ENCODE measurements at places on chromosomes 5 and 9.

- no peak for DNase-seq
Measured at GRCh38 chr5:35317586-35317985, 87.3 kb upstream of the PRLR start.

DNA sequence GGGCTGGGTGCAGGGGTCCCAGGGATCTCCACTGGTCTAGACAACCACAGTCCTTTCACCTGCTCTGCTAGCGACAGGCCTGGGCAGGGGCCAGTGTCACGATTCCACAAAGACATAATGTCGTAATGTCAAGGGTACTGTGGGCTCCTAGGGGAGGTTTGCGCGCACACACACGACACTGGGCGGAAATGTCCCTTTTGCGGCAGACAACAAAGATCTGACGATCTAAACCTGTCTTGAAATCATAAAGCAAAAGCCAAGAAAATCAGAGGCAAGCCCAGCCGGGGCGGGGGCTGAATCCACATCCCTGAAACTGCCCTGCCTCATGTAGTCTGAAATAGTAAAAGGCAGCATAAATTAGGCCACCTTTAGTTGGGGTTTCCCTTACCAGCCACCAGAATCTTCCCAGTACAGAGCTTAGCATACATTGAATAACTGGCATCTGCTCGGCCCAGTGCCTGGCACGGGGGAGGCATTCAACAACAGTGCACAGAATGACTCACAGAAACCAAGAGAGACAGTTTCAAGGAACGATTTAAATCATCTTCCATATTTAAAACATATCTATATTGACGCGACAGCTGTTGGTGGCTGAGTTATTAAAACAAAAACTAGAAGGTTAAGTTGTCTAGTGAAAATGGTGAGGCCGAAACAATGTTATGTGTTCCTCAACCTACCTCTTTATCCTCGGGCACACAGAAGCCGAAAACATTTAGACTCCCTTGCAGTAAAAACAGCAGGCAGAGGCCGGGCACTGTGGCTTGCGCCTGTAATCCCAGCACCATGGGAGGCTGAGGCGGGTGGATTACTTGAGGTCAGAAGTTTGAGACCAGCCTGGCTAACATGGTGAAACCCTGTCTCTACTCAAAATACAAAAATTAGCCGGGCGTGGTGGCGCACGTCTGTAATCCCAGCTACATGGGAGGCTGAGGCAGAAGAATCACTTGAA is 151.0 kb downstream of the MYO10 start:
- DNase-seq, result no peak

DNA sequence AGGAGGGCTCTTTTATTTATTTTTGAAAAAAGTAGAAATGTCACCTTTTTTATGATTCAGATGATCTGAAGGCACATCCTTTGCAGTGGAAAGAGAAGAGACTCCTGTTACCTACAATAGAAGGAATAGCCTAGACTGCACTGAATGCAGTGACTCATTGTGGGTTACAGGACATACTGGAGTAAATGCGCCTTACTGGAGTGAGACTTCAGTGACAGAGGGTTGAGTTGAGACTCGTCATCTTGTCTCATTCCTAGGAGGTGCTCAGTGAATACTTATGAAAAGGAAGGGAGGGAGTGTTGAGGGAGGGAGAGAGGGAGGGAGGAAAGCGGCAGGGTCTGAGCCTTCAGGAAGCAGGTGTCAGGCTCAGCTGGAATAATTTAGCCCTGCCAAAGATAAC is 25.2 kb downstream of the ANKRA2 start:
- DNase-seq, result no peak

GRCh38 chr5:120874081-120874862 is 410.2 kb downstream of the PRR16 start:
- no peak for DNase-seq

- no peak for DNase-seq
Measured at GRCh38 chr9:73149371-73150067, 2.1 kb upstream of the ANXA1 start.
